Stimulated activated CD8-positive, alpha-beta memory T cell treated with anti-CD3 and anti-CD28 coated beads, Interleukin-15, amount 100 ng/mL, for 4 hours (primary cell): ENCODE measurements at places on chromosomes 7 and 10.

- no peak for DNase-seq
These were observed 23.4 kb upstream of the DPYSL4 start for GRCh38 chr10:132163278-132163765.

DNA sequence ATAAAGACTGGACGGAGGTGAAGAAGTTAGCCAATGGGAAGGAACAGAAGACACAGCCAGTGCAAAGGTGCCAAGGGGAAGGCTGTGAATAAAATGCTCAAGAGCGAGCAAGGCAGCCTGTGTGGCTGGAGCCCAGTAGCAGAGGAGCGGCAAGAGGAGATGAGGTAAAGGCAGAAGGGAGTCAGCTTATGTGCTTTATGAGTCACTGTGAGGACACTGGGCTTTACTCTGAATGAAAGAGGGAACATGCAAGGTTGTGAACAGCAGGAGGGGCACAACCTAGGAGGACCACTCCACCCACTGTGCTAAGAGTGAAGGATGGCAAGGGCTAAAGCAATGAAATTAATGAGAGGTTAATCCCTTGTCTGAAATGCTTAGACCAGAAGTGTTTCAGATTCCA lies 129.0 kb upstream of the ODAD2 start:
- DNase-seq, result no peak

GRCh38 chr10:15163253-15163828 lies 5.2 kb downstream of the NMT2 start:
- no peak for DNase-seq

GRCh38 chr10:131930586-131931330 lies 29.9 kb downstream of the PPP2R2D start:
- no peak for DNase-seq

DNA sequence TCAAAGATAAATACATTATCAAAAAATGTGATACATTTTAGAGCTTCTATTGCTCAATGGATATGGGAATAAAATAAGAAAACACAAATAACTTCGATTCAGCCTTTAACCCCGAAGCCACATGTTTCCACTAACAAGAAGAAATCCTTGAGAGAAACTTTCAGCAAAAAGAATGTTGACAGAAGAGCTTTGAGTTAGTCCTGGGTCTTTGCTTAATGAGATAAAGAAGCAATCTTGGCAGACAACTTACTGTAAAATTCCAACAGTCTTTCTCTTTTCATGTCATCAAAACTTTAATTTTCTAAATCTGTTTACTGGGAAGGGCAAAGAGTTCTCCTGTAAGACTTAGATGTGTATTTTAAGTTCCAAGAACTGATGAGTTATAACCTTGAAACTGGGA lies 810.2 kb downstream of the CNTNAP2 start:
- DNase-seq, result no peak

DNA sequence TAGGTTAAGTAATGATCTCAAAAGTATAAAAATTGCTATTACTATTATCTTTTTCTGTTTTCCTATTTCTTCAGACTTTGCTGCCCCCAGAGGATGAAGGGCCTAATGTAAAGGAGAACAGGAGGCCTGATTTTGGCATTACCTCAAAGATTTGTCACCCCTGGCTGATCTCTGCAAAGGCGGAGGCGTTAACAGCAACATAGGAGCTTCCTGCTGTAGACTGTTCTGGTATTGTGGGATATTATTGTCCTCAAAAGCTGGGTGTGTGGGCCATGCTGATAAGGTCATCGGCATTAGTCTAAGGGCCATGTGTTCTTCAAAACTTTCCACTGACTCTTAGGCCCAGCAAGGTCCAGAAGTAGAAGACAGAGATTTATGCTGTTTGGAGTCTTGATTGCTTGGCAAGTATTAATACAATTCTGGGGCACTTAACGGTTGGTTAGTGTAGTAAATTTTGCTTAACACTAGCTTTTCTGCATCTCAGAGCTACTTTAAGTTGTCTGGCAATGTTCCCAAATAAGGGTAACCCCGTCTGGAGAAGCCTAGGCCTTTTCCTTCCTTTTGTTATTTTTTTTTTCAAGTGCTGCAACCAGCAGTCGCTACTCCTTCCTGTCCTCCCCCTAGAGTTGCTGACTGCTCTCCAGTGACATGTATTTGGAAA lies 14.0 kb upstream of the ENTPD1 start:
- no peak for DNase-seq

- DNase-seq, result no peak
These were observed 2.1 kb downstream of the RET start for GRCh38 chr10:43078986-43079273.

DNA sequence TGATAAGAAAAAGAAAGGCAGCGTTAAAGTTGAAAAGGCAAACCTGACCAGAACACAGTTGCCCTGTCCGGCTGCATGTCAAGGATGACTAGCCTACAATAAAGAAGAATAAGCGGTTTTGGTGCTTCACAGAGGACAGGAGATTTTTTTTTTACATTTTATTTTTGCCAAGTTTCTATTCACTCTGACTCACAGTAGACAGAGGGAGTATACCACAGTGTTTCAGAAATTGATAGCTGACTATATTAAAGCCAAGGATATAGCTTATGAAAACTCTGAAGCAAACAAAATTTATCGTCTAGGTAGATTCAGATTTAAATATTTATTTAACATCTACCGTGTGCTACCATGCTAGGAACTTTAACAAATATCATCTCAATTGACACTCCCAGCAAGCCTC lies 16.9 kb upstream of the POLR1F start:
- DNase-seq, result no peak
